ENCODE measurements at places on chromosomes 11 and 22.

DNA sequence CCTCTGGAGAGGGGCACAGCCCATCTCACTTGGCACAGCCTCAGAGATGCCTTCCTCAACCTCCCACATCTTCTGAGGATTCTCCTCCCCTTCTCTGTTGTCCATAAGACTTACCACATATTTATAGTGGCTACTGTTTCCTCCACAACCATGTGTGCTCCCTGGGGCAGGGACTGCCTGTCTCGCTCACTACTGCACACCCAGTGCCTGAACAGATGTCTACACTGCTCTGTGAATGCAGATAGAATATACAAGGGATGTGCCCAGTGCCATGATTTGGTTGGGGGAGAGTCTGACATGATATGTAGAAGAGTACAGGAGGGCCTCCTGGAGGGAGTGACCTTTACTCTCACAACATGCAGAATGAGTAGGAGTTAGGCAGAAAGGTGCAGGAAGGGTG is 67.3 kb upstream of the ANO1 start:
- DNase-seq = no peak

DNA sequence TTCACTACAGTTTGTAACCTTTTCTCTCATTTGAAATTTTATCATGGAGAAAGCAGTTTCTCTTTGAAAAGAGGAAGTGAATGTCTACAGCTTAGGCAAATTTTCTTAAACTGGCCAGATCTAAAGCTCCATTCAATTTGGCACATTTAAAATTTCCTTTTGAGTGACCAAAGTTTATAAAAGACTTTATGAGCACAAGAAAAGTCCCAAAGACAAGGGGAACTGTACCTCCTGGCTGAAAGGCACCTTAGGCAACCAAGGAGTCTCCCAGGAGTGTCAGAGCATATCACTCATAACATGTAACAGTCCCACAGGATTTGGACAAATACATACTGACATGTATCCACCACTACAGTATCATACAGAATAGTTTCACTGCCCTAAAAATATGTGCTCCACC is 41.3 kb downstream of the NARS2 start:
- DNase-seq = no peak

DNA sequence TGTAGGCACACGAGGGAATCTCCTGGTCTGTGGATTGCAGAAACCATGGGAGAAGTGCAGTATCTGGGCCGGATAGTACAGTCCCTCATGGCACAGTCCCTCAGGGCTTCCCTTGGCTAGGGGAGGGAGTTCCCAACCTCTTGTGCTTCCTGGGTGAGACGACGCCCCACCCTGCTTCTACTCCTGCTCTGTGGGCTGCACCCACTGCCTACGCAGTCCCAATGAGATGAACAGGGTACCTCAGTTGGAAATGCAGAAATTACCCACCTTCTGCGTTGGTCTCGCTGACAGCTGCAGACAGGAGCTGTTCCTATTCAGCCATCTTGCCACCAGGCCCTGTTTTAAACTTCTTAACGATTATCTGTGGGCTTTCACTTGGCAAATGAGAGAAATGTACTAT is 157.2 kb upstream of the CARD18 start:
- DNase-seq = no peak

DNA sequence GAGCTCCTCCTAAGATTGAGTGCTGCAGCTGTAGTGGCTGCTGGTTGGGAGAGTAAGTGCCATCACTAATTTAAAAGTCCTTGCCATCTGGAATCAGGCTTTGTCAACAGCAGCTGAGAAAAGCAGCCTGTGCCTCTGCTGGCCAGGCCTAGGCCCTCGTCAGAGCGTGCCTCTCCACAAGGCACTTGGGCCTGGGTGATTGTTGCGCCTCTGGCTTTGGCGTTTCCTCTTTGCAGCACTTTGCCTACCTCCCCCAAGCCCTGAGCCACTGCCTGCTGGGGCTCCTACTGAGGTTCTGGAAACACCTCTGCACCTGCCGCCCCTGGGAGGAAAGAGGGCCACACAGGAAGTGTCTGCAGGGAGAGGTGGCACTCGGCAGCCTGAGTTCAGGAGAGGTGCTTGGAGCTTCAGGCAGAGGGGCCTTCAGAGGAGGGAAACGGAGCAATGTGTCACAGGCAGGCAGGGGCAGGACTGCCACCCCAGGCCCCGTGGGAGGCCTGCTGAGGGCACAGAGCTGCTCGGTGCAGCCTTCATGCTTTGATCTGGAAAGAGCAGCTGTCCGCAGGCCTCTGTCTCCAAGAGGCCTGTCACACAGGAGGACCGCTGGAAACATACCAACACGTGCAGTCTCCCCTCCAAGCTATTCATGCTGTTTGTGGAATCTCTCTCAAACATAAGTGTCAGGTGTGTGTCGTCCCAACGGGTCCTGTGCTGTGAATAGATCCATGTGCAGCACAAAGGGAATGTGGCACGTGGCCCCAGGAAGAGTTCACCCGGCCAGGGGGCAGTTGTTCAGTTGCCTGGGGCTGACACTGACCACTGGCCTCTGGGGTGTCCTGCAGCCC is 61.5 kb upstream of the EMID1 start:
- DNase-seq = no peak
